ENCODE measurements at places on chromosomes 2 and 18.

DNA sequence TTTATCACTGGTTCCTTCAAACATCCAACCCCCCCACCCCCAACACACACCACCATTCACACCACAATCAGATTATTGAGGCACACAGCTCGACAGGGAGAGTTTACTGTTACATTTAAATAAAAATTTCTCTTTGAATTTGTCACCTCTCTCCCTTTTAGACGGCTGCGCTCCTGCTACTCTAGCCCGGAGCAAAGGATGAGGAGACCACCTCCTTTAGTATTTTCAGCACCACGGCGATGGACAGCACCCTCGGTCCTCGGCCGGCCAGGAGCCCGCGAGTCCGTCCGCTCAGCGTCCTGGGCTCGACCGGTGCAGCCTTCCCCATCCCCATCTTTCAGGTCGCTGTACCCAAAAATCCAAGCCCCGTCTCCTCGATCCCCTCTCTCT lies 892 bp downstream of the CELF4 start:
- DNase-seq, result no peak

GRCh38 chr2:36561237-36561944 lies 36.6 kb downstream of the FEZ2 start:
- DNase-seq, result no peak

DNA sequence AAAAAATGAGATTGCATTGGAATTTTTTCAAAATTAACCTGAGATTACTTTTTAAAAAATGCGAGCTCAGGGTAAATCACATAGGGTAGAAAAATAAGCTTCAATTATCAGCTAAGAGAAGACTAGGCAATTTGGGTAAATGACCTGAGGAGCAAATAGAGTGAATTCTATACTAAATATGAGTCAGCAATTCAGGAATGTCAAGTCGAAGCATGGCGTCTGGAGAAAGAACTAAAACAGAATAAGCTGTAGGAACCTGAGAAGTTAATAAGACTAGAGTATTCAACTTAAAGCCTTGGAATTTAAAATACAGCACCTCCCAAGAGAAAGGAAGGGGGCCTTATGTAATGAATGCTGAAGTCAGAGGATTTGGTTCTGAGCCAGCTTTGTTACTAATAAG lies 487.0 kb downstream of the SUCLG1 start:
- no peak for DNase-seq

DNA sequence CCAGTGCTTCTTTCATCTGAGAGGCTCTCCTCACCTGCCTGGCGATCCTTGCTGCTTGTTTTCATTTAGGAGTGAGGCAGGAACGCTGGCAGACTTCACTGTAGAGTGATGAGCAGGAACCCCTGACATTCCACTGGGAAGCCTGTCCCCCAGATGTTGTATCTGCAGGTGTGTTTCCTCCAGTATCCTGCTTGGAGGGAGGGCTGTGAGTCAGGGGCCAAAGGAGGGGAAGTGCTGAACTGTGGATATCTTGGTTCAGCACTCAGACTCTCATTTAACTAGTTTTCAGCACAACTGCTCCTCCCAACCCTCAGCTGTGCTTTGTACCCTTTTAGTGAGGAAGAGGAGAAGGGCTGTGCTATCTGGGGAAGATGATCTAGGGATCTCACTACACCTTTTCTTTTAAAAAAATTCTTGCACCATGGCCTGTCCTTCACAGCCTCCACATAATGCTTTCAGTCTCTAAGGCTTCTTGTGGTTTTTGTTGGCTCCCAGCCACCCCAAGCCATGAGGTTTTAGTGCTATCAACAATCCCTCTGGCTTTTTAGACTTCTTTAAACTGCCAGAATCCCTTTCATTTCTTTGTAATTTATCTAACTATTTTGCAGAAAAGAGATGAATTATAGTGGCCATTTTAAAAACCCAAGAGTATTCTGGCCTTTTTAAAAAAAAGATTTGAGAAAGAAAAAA lies 11.2 kb downstream of the ANKAR start:
- DNase-seq, result no peak

GRCh38 chr18:56323673-56324072 lies 314.7 kb downstream of the TXNL1 start:
- DNase-seq, result no peak

DNA sequence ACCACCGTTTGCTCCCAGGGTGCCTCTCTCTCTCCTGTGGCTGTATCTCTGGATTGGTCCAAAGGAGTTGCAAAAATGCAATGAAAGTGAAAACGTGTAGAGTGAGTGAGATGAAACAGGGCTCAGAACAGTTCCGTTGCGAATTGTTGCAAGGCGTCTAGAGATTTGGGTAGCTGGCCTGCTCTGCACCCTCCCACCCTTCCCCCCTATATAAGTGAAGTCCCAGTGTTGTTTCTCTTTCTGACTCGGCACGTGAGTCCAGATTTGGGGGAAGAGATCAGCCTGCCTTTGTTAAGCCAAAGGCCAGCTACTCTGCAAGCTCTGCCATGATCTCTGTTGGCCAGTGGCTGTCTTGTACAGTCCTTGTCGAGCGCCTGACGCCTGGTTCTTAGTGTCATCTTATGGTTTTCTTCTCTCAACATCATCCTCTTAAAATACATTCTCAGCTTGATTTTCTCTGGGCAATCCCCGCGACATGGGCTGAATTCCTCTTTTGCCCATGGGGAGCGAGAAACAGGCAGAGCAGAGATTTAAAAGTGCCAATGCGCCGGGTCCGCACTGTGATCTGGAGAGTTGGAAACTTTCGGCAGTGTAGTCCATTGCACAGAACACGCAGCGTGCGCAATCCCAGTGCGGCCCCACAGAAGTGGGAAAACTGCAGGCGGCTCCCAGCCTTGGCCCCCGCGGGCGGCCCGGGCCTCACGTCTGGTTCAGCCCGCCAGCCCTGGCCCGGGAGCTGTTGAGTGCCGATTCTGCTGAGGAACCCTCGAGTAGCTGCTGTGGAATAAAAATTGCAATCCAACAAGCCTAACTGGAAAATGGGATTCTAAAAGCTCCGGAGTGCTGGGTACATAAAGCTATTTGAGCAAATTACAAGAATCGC lies 9.3 kb downstream of the MEIS1 start:
- DNase-seq, result no peak
